Stimulated activated naive CD4-positive, alpha-beta T cell treated with Interleukin-2 at 50 U/mL for 16 hours (primary cell): ENCODE measurements at places on chromosomes 4 and X.

GRCh38 chr4:159725571-159725970 lies 622.7 kb downstream of the RAPGEF2 start:
- DNase-seq = no peak

DNA sequence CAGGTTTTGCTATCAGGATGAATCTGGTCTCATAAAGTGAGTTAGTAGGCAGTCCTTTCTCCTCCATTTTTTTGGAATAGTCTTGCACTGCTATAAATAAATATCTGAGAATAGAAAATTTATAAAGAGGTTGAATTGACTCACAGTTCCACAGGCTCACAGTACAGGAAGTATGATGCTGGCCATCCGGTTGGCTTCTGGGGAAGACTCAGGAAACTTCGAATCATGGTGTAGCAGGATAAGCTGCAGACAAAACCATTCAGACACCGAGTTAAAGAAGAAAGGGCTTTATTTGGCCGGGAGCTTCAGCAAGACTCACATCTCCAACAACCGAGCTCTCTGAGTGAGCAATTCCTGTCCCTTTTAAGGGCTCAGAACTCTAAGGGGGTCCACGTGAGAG lies 348.2 kb downstream of the KCTD8 start:
- no peak for DNase-seq

DNA sequence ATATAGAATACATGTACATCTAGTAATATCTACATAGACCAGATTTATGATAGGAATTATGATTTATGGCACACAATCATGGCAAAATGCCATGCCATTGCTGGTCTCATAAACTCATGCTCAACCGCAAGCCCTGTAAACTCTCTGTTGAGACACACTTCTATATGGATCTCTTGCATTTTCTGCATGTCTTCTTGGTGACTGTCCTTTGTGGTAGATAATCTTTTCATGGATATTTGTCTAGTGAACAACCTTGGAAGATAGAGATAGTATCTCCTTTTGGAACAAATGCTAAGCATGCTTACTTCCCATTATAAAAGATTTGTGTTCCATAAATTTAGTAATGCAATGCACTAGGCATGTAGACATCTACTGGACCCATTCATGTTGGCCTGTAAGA lies 328.0 kb downstream of the NAF1 start:
- DNase-seq = no peak

DNA sequence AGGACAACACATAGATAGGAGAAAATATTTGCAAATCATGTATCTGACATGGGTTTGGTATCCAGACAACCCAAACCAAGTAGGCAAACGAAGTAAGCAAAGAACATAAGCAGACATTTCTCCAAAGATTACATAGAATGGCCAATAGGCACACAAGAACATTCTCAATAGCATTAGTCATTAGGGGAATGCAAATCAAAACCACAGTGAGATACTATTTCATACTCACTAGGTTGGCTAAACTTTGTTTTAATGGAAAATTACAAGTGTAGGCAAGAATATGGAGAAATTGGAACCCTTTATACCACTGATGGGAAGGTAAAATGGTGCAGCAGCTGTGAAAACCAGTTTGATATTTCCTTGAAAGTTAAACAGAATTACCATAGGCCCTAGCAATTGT lies 74.7 kb downstream of the CHRNA9 start:
- DNase-seq = no peak

GRCh38 chrX:10011261-10011931 lies 44.2 kb downstream of the CLDN34 start:
- no peak for DNase-seq

DNA sequence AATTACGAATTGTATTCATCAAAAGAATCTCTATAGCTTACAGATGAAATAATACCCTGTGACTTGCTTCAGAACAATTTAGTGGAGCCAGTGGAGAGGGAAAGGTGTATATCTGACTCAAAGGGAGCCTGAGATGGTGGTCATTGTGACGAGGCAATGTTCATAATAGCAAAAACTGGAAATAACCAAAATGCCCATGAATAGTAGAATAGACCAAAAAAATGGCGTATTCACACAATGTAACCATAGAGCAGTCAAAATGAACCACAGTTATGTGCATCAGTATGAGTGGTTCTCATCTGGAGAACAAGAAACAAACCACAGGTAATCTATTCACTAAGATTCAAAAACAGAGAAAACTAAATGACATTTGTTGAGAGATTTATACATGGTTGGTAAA lies 125.3 kb upstream of the CLNK start:
- DNase-seq = no peak

GRCh38 chr4:67320645-67321044 lies 224.7 kb downstream of the CENPC start:
- no peak for DNase-seq

DNA sequence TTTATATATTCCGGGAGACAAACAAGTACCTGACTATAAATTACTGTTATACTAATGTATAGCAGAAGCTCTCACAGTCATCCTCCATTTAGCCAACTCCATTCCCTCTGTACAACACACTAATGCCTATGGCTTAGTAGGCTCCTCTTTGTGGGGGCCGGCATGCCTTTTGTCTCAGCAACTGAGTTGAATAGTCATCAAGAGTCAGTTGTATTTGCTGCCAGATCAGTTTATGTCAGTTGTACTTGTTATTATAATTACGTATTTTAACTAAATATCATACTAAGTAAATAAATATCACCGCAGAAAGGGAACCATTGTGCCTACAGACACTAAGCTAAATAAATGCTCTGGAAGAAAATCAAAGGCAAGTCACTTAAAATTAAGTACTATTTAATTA lies 9.9 kb downstream of the PRMT9 start:
- no peak for DNase-seq

- DNase-seq = no peak
These were observed 495.1 kb upstream of the FAT1 start for GRCh38 chr4:187218705-187219245.

DNA sequence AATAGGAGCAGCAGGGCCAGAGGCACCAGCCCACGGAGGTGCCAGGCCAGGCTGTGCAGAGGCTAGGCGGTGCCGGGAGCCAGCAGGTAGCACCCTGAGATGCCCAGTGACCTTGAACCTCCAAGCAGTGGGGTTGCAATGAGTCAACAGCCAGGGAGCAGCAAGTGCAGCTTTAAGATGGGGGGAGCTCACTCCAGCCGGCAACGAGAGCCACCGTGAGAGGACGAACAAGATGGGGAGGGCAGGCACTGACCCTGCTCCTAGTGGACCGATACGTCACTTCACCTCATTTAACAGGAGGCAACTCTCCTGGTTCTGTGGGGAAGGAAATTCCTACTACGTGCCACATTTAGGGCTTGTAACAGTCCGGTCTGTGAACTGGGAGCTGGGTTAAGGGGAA lies 4.8 kb downstream of the LETM1 start:
- DNase-seq = no peak

DNA sequence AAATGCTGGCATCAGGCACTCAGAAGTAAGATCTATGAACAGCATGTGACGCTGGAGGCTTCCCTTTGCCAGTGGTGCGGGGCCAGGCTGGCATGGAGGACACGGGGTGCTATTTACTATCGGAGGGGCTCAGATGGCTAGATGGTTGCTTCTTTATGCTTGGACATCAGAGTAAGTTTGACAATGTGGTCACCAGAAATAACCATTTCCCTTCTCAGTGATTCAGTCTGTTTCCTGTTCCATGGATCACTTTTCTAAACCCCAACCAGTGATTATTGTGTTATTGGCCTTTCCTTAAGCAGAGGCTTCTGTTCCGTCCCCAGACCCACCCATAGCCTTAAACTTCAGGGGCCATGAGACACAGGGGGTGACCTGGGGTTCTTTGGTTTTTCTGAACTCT lies 55.4 kb upstream of the DHX15 start:
- DNase-seq = no peak

- DNase-seq = no peak
These were observed 34.1 kb downstream of the DCHS2 start for GRCh38 chr4:154457471-154457870.

DNA sequence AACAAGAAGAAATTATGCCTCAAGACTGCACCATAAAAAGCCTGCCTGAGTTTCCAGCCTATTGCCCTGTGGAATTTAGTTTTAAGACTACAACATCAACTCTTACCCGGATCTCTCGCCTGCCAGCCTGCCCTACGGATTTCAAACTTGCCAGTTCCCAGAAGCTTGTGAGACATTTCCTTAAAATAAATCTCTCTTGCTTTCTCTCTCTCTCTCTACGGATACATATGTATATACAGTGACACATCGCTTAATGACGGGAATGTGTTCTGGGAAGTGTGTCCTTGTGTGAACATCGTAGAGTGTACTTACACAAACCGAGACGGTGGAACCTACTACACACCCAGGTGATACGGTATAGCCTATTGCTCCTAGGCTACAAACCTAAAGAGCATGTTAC lies 79.5 kb downstream of the CLNK start:
- no peak for DNase-seq

GRCh38 chr4:37066159-37066558 lies 178.4 kb upstream of the NWD2 start:
- no peak for DNase-seq

GRCh38 chr4:145735827-145736226 lies 55.9 kb downstream of the C4orf51 start:
- no peak for DNase-seq

DNA sequence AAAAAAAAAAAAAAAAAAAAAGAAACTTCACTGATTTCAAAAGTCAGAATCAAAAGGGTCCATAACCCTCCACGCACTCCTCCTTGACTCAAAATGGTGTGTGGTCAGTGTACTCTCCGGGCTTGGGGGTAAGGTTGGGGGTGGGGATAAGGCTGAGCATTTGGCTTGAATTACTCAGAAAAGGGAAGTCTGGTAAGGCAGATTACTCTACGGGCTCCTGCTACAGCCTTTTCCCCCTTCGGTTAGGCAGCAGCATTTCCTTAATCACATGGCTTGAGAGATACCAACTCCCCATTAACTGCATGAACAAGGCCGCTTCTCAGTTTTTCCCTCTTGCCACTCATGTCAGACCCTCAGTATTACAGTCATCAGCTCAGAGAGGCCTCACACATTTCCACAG lies 135.4 kb upstream of the DUSP21 start:
- no peak for DNase-seq

DNA sequence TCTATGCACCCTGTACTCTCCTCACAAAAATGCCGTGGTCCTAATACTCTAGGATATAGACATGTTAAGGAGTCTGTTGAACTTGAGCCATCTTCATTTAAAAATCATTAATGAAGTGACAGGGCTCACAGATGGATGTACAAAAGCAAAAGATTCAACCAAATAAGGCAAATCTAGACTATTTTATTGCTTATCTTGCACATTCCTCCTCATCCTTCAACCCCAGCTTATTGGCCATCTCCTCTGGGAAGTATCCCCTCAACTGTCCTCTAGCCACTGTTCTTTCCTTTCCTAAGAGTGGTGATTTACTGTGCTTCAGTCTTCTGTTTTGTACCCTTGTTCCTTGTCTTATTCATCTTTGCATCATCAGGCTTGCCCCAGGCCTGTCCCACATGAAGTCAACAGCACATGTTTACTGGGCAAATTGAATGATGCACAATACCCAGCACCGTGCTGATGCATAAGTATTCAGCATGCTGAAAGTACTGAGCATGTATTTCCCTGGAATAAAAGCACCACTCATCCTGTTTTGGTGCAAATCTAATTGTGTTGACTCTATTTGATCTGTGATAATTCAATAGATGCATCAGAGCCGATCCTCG lies 287.3 kb upstream of the CLNK start:
- no peak for DNase-seq

GRCh38 chr4:121380776-121381462 lies at the start of gene QRFPR:
Gene QRFPR (minus strand): TSS chr4:121381018. CDS start chr4:121380647, 371 bp downstream.
- DNase-seq = no peak

DNA sequence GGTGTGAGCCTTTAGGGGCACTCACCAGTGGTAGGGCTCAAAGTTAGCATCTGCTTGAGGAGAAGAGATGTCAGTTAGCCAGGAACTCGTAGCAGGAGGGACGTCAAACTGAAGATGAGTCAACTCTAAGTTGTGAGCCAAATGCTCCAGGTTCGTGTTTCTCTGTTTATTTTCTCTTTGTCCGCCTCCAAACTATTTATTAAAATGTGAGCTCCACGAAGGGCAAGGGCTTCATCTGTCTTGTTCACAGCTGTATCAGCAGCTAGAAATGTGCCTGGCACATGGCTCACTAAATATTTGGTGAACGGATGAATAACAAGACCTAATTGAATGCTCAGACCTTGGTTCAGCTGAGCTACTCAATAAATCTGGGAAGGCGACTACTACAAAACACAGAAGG lies 248.9 kb downstream of the BCOR start:
- DNase-seq = no peak

- no peak for DNase-seq
These were observed 111.4 kb upstream of the LIMCH1 start for GRCh38 chr4:41426539-41426938.

DNA sequence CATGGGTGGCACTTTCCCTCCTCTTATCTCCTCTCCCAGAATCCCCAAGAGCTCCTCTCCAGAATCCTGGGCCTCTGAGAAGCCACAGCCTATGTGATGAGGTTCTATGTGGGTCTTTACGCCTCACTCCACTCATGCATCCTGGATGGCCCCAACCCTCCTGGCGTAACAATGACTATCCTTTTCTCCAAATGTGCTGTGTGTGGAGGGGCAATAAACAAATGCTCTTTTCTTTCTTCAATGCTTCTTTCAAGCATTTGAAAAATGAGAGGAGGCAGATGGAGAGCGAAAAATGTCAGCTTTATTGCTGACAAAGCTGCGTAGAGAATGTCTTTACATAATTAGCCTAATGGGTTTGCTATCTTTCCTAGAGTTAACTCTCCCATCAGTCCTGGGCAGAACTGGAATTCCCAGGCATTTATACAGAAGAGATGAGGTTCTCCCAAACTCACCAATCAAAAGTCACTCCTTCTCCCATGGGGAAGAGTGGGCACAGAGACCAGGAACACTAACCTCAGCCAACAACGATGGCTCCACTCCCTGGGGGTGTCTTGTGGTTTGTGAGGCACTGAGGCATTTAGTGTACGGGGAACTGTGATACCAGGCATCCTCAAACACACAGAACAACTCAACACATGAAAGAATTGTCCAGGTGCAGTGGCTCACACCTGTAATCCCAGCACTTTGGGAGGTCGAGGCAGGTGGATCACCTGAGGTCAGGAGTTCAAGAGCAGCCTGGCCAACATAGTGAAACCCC lies 118.9 kb upstream of the SLC34A2 start:
- no peak for DNase-seq

GRCh38 chrX:10062352-10062751 lies 94.4 kb upstream of the CLCN4 start:
- DNase-seq = no peak

DNA sequence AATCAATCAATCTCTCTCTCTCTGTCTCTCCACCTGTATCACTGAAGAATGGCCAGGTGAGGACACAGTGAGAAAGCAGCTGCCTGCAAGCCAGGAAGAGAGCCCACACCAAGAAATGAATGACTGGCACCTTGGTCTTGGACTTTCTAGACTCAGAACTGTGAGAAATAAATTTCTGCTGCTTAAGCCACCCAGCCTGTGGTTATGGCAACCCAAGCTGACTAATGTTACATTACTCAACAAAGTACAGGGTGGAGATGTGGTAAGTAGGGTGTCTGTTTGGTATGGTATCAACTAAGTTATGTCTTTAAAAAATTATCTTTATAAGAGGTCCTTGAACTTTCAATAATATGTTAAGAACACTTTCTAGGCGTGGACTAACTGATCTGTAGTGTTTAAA lies 159.3 kb downstream of the EPHA5 start:
- no peak for DNase-seq

- no peak for DNase-seq
These were observed 136.3 kb downstream of the ZNF330 start for GRCh38 chr4:141356963-141357335.
